ENCODE measurements at places on chromosomes 7 and 10.

DNA sequence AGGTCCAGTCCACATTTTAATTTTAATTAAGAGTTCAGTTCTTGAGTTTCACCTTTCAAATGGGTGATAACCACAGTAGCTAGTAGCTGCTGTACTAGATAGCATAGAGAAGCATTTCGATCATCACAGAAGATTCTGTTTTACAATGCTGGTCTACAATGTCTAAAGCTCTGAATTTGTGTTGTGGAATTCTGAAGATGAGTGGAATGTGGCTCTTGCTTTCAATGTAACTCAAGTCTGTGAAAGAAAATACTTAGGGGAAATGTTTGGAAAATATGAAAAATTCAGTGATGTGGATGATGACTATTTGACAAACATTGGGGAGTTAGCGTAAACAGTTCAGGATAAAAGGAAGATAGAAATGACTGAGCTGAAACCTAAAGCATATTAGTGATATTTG, 139.4 kb downstream of the GNAT3 start:
- DNase-seq = no peak

DNA sequence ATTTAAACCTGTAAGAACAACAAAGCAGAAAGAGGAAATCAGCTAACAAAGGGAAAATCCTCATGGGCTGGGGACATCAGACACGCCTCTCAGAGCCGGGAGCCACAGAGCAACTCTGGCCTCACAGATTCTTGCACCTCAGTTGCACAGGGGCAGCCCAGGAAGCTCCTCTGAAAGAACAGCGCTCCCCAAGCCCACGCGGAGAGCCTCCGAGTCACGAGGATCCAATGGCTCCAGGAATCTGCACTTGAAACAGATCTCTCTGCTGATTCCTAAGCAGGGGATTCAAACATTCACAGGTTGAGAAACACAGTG, 213.2 kb upstream of the MGMT start:
- DNase-seq = no peak

GRCh38 chr7:92674379-92674778, 84.2 kb upstream of the FAM133B start:
- DNase-seq = no peak

- no peak for DNase-seq
Observed at GRCh38 chr7:93307131-93307660, 75.0 kb downstream of the VPS50 start.

GRCh38 chr10:116385994-116386809, 41.4 kb upstream of the PNLIPRP3 start:
- DNase-seq = no peak

DNA sequence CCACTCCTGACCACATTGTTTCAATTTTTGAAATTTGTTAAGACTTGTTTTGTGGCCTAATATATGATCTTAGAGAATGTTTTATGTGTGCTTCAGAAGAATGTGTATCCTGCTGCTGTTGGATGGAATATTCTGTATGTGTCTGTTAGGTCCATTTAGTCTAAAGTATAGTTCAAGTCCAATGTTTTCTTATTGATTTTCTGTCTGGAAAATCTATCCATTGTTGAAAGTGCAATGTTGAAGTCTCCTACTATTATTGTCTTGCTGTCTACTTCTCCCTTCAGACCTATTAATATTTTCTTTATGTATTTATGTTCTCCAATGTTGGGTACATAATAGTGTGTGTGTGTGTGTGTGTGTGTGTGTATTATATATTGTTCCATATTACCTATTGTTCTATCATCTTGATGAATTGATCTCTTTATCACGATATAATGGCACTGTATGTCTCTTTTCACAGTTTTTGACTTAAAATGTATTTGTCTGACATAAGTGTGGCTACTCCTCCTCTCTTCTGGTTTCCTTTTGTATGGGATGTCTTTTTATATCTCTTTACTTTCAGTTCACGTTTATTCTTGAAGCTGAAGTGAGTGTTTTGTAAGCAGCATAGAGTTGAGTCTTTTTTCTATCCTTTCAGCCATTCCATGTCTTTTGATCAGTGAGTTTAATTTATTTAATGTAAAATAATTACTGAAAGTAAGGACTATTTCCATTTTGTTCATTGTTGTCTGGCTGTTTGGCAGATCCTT, 61.3 kb downstream of the AKR1D1 start:
- no peak for DNase-seq

DNA sequence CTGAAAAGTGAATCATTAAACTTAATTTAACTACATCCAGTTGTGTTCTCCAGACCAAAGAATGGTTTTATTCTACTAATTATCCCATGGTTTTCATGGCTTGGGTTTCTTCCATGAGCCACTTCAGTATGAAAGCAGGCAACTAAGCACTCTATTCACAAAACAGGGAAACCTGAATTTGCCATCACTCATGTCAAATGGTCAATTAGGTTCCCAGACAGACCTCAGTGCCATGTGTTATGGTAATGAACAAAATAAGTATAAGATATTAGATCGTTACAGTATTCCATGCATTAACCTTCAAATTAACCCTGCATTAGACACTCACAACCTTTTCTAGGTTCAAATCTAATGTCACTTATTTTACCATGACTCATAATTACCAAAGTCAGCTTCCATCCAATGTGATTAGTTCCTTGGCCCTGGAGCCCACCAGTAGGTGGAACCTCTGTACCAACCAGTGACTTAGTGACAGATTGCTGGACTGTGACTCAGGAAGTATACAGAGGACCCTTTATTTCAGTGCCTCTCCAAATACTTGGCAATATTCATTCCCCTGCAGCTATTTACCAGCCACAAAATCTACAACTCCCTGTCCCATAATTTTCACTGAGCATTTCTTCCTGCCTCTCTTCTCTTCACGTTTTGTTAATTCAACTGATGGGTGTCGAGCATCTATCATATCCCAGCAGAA, 1270.2 kb upstream of the SORCS1 start:
- DNase-seq = no peak

- no peak for DNase-seq
Observed at GRCh38 chr10:62511656-62512055, 137.5 kb downstream of the ZNF365 start.

GRCh38 chr7:133355822-133356221, 102.9 kb downstream of the EXOC4 start:
- no peak for DNase-seq

DNA sequence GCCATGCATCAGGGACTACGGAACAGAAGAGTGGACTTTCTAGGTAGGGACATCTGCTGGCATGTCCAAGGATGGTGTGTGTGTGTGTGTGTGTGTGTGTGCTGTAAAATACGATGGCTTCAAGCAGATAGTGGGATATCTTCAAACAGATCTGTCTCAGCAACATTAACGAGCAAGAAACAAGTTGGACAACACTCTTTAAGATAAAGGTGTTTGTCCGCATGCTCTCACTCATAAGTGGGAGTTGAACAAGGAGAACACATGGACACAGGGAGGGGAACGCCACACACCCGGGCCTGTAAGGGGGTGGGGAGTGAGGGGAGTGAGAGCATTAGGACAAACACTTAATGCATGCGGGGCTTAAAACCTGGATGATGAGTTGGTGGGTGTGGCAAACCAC, 89.8 kb upstream of the AKR1E2 start:
- DNase-seq = no peak

DNA sequence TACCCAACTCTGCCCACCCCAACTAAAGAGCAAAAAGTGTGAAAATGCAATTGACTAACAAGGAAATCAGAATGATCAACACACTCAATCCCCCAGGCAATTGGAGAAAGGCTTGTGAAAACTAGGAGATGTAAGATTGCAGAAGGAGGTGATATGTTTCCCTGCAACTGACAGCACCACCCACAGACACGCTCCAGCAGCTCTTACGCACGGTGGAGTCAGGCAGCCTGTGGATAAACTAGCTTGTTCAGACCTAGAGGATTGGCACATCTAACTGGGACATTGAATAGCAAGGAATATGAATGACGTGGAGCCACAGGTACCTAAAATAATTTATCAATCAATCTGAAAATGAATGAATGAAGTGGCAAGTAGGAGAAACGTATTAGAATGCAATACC, 125.7 kb upstream of the MYO3A start:
- no peak for DNase-seq

All from CD4-positive, alpha-beta T cell (primary cell).